ENCODE measurements at places on chromosomes 5 and 9.
A peak's percentile ranks its signal among the peaks of the same experiment; 100 is the strongest.

GRCh38 chr5:74992791-74993190, 59.6 kb downstream of the GCNT4 start:
- DNase-seq, result no peak

GRCh38 chr9:125238127-125238914, 2.8 kb downstream of the HSPA5 start:
- peak; percentile 18 for DNase-seq

DNA sequence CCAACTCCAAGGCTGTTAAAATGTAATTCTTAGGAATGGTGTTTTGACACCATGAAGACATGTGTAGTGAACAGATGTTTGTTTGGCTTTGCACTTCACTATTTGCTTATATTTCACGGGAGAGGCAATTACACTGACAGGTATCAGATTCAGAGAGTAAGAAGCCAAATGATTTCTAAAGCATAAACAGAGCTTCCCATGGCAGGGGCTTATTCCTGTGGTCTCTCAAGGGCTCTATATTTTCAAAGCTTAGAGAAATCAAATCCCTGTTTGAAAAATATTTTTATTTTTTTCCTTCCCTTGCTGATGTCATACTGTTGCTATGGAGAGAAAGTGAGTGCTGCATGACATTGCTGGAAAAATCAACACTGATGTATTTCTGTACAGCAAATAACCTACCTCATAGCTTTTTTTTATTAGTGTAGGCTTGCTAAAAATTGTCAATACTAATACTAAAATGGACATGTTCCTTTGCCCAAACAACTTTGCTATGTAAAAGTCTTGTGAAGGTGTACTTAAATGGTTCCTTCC, 161.4 kb downstream of the GIN1 start:
- DNase-seq, result no peak

DNA sequence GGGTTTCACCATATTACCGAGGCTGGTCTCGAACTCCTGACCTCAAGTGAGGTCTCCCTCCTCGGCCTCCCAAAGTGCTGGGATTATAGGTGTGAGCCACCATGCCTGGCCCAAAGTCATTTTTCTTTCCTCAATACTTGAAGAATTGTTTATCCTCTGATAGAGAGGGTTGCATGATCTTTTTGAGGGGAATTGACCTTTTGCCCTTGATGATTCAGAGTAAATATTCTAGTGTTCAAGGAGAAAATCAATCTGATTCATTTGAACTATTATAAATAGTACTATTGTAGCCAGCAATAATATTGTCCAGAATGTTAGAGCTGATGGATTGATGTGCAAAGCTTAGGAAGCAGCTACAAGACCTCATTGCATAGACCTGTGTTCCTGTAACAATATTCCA, 47.1 kb downstream of the UGCG start:
- no peak for DNase-seq

- DNase-seq, result no peak
Observed at GRCh38 chr5:90131383-90132133, 278.0 kb downstream of the CETN3 start.

DNA sequence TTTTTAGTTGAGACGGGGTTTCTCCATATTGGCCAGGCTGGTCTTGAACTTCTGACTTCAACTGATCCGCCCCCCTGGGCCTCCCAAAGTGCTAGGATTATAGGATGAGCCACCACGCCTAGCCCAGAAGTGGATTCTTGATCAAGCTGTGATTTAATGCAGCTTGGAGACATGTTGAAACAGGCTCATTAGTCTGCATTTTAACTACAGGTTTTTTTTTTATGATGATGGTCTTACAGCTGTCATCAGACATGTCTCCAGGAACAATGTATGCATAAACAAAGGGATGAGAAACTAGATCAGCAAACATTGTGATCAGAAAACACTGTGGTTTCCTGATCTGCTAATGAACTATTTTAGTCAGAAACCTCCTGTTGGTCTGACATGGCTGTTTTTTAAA, 30.0 kb upstream of the PLPP1 start:
- no peak for DNase-seq

- peak; percentile 39 for DNase-seq
Observed at GRCh38 chr5:171418316-171418981, 998 bp upstream of the FGF18 start.

Measured in CD8-positive, alpha-beta T cell (primary cell).